Fibroblast of lung (primary cell): ENCODE measurements at places on chromosomes 3 and 15. TPM values are rescaled to one million over a fixed set of nuclear protein-coding genes. Genes with fewer than 3 reads are reported as not detected.
A peak's percentile ranks its signal among the peaks of the same experiment; 100 is the strongest.

GOLGA8R gene
- 0.28 and 0.65 TPM in 2 replicates for polyA plus RNA-seq

SEMA5B gene
- not detected in 2 replicates for polyA plus RNA-seq

EFCC1 gene
- polyA plus RNA-seq = not detected in 2 replicates

ROPN1B gene
- polyA plus RNA-seq = not detected in 2 replicates

NPRL2 gene
- 21.4 and 26.2 TPM in 2 replicates for polyA plus RNA-seq

SPG11 gene
- polyA plus RNA-seq = 33.2 and 35.6 TPM in 2 replicates

VGLL3 gene
- 41.8 and 222 TPM in 2 replicates for polyA plus RNA-seq

VPS8 gene
- polyA plus RNA-seq = 21.4 and 24.9 TPM in 2 replicates

CCR8 gene
- polyA plus RNA-seq = not detected in 2 replicates

TMEM89 gene
- polyA plus RNA-seq = not detected in 2 replicates

EPM2AIP1 gene
- 15.1 and 18.7 TPM in 2 replicates for polyA plus RNA-seq

ZNF592 gene
- polyA plus RNA-seq = 7.3 and 7.5 TPM in 2 replicates

CTXND1 gene
- polyA plus RNA-seq = 0.01 and 0.02 TPM in 2 replicates

OXTR gene
- 10.4 and 47.2 TPM in 2 replicates for polyA plus RNA-seq

EPHA6 gene
- not detected in 2 replicates for polyA plus RNA-seq

LRRC3B gene
- not detected in 2 replicates for polyA plus RNA-seq

GRCh38 chr3:149541091-149541491 is 66.6 kb downstream of the TM4SF4 start:
- peak; percentile 26 for DNase-seq

- peak; percentile 48 for DNase-seq
Observed at GRCh38 chr3:140972833-140973232, 31.2 kb downstream of the SLC25A36 start.

- peak; percentile 52 for DNase-seq
Observed at GRCh38 chr3:69445024-69445423, 59.1 kb upstream of the FRMD4B start.

DNA sequence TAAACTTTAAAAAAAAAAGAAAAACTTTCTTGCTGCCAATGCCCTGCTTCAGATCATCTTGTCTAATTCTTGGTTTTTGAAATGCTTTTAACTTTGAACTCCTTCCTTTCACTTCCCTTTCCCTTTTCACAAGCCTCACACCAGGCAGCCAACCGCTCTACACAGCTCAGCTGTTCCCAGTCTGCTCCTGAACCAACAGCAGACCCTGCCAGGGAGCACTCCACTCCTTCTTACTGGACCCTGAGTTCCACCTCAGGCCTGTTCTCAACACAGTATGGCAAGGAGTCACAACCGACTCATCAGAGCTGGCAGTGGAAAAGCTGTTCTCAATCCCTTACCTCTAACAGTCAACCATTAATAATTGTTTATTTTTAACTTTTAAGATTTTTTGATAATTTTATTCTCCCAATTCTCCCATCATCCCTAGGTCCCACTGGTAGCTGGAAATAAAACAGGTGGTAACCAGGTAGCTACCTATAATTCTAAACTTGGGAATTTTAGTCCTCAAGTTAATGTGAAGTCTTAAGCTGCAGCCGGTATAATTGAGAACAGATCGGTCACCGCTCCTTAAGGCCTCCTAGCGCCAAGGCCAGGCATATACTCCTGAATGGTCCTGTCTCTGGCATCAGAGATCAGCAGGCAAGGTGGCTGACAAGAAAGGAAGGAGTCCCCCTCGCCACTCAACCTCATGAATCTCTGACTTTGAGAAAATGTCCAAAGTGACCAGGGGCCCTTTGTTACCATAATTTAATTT is 43.9 kb downstream of the BOC start:
- DNase-seq = no peak

GRCh38 chr15:90530250-90531051 is 728 bp downstream of the CRTC3 start:
- peak; percentile 46 for DNase-seq

DNA sequence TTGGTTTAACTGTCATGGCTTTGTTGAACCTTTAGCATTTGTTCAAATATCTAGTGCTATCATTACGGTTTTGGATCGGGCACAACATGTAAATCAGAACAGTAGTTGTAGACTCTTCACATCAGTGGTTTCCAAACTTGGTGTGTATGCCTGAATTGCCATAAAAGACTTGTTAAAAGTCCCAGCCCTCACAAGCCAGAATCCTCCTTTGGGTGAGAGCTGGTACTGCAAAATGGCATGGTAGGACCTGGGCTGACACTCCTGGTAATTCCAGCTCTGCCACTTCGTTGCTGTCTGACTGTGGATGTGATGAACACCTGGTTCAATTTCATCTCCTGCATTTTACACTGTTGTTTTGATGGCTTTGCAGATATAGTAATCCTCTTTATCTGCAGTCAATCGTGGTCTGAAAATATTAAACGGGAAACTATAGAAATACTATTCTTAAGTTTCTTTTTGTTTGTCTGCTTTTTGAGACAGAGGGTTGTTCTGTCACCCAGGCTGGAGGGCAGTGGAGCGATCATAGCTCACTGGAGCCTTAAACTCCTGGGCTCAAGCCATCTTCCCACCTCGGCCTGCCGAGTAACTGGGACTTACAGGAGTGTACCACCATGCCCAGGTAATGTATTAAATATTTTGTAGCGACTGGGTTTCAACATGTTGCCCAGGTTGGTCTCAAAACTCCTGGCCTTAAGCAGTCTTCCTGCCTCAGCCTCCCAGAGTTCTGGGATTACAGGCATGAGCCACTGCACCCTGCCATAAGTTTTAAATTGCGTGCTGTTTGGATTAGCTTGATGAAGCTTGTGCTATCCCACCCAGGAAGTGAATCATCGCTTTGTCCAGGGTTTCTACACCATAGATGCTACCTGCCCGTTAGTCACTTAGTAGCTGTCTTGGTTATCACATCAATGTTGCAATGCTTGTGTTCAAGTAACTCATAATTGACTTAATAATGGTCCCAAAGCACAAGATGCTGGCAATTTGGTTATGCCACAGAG is 61.6 kb downstream of the RAB7A start:
- DNase-seq = no peak

DNA sequence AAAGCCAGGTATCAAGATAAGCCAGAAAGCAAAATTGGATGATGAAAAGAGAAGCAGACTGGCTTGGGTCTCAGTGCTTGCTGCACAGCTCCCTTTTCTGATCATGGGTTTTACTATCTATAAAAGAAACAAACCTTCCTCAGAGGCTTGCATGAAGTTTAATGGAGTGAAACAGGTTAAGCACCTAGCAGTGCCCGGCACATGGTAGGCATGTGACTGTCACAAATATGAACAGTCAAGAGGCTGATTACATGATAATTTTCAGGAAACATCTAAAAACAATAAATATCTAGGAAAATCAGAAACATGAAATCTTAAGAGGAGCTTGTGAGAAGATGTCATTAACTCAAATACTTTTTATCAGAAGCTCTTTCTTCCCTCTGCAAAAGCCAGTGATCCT is 519.2 kb downstream of the EPHB1 start:
- no peak for DNase-seq

GRCh38 chr15:58475573-58476524 is 44.1 kb downstream of the LIPC start:
- peak; percentile 40 for DNase-seq

DNA sequence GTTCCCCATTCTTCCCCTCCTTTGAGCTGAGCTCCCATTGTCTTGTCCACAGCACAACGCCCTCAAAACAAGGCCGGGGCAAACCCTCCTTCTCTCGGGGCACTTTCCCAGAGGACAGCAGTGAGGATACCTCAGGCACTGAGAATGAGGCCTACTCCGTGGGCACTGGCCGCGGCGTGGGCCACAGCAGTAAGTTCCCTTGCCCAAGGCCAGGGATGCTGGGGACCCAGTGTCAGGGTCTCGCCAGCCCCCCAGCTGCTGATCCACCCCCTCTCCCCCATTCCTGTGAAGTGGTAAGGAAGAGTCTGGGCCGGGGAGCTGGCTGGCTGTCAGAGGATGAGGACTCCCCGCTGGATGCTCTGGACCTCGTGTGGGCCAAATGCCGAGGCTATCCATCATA is 4.2 kb upstream of the OGG1 start:
- DNase-seq = no peak

DNA sequence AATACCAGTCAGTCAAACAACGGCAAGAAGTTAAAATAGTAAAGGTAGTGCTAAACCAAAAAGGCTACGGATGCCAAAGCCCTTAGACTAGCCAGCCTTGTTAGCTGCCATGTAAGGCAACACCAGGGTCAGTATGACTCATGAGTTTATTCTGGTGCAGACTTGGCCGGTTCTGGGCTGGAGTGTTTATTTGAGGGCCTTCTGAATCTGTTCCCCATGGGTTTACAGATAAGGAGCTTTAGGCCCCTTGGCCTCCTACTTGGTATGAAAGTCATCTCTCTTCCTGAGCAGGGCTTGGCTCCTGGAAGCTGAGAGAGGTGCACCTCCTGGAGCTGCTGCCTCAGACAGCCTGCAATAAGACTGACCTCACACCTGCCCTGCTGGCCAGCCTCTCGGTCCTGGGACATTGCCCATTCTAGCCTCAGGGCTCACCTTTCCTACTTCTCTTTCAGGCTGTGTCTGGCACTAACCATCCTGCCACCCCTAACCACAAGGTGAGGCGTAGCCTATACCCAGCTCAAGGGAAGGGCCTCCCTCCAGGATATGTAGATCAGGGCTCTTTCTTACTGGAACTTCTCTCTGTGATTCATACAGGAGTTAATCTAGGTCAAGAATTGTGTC is 10.4 kb upstream of the RTP1 start:
- DNase-seq = peak; percentile 84

DNA sequence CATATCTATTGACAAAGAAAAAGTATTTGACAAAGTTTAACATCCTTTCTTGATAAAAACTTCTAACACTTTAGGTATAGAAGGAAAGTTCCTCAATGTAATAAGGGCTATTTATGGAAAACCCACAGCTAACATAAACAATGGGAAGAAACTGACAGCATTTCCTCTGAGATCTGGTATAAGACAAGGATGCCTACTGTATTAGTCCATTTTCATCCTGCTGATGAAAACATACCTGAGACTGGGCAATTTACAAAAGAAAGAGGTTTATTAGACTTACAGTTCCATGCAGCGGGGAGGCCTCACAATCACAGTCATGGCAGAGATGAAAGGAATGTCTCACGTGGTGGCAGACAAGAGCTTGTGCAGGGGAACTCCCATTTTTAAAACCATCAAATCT is 17.8 kb upstream of the CLDN1 start:
- DNase-seq = peak; percentile 33

DNA sequence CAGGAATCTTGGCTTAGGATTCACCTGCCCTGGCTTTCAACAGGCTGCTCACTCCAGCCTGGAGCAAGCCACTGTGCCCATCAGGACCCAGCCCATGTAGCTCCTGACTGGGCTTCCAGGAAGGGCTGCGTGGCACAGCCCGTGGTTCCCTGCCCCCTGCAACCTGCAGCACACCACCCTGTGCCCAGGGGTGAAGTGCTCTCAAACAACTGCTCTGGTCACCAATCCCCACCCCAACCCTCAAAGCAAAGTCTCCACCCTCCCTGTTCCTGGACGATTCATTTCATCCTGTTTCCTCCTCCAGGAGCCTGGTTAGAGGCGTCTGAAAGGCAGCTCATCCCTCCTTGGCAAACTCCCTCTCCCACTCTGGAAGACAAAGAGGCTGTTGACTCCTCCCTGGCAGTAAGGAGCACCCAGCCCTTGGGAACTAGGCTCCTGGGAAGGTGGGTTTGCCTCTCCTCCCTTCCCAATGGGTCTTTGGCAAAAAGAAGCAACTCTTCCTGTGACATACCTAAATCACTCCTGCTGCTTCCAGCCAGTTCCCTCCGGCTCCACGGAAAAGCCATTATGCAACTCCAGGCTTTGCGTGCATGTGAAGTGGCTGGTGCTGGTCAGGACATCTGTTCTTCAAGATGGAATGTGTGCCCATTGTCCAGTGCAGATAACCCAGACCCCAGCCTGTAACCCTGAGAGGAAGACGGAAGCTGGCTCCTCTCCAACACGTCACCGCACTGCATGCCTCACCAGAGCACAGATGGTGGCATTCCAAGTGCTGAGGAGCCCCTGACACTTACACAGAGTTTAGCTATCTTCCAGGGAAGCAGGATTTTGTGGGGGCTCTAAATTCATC is 29.1 kb upstream of the VIPR1 start:
- DNase-seq = peak; percentile 22

- DNase-seq = no peak
Observed at GRCh38 chr15:68631601-68632051, 52.8 kb downstream of the CORO2B start.

DNA sequence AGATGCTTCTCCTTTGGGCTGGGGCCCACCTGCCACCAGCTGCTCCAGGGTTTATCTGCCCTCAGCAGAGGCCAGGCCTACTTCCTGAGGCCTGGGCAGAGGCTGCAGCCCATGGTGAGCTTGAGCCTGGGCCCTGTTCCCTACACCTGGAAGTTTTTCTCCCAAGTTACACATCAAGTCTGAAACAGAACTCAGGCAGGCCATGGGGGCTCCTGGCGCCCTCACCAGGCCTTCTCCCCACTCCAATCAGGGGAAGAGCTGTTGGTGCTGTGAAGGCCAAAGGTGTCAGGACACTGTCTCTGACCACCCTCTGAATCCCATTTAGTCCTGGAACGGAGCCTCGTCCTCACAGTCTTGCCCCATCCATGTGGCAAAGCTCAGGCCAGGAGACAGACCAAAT is 7.3 kb downstream of the VWA5B2 start:
- no peak for DNase-seq

DNA sequence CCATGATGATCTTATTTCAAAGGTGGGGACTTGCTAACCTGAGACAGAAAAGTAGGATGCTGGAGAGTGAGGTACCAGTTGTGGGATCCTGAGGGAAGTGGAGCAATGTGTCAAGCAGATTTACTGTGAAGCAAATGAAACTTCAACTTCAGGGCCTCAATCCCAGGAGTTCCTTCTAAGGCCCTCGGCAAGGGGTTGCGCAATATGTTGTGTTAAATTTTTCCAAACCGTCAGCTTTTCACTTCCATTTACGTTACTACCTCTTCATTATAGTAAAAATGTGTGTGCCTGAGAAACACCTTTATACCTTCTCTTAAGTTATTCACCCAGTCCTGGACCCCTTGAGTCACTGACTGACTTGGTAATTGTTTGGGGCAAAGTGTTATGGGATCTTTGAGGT is 42.5 kb upstream of the KCNH8 start:
- no peak for DNase-seq

DNA sequence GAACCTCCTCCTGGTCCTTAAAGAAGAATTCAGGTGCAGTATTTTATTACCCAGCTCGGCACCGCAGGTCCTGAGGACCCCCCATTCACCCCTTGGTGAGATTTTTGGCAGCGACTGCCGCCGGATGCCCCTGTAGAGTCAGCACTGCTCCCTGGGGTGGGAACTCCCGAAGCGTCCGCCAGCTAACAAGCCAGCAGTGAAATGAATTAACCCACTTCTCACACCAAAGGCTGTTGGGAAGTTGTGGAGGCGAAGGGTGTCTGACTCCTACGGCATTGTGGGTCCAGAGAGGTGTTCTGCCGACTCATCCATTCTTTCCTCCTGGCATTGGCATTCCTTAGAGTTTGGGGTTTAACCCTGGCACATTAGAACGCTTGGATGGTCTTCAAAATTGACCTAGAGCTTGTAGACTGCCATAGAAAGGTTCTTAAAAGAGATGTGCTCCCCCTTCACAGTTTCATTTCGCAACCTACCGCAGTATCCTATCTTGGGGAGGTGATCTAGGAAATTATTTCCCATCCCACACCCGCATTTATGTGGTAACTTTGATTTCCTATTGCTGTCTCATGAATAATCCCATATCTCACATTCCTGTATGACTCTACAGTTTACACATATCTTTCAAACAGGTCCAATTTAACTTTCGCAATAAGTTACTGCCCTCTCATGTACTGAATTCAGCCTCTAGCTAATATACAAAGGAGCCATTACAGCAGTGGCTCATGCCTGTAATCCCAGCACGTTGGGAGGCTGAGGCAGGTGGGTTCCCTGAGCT is 879 bp upstream of the EIF5A2 start:
- DNase-seq = peak; percentile 88
